Thoracic aorta (tissue), 2 donors: ENCODE measurements at places on chromosomes 11 and 22.

- no peak for DNase-seq
Measured at GRCh38 chr11:20066013-20066782, 94.1 kb downstream of the DBX1 start.

GRCh38 chr11:10499452-10499851 is 41.5 kb downstream of the RNF141 start:
- no peak for DNase-seq

DNA sequence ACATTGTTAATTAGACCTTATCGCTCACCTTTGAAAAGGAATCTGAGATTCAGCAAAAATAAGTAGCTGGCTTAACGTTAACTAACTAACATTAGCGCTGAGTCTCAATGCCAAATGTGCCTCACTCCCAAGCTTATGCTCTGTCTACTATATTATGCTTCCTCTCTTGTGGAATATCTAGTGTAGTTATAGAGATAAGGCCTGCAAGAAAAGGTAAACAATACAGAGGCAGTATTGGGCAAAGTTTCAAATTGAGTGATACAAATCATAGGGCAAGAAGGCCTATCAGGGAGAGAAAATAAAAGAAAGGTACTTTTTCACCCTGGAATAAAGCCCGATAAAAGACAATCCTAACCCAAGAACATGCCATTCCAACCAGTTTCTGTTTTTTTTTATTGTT is 61.6 kb upstream of the SLC17A6 start:
- no peak for DNase-seq

DNA sequence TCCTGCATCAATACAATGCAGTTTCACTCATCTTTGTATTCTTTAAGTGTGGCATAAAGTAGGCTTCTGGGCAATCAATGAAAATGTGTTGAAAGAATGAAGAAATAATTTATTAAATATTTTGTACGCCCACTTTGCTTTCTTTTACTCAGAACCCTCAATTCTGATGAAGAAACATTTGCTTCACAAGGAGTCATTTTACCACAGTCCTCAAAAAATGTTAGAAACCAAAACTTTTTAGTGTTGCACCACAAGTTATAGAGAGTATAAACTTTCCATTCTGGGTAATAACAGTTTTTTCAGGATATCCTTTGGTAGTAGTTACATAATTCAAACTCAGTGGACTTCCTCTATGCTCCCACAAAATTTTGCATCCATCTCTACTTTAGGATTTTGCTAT is 360.5 kb downstream of the DLG2 start:
- DNase-seq = no peak

DNA sequence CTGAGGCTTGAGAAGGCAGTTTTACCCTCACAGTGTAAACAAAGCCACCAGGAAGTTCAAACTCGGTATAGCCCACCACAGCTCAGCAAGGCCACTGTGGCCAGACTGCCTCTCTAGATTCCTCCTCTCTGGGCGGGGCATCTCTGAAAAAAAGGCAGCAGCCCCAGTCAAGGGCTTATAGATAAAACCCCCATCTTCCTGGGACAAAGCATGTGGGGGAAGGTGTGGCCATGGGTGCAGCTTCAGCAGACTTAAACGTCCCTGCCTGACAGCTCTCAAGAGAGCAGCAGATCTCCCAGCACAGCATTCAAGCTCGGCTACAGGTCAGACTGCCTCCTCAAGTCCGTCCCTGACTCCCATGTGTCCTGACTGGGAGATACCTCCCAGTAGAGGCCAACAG is 69.7 kb downstream of the TTC28 start:
- DNase-seq = no peak

DNA sequence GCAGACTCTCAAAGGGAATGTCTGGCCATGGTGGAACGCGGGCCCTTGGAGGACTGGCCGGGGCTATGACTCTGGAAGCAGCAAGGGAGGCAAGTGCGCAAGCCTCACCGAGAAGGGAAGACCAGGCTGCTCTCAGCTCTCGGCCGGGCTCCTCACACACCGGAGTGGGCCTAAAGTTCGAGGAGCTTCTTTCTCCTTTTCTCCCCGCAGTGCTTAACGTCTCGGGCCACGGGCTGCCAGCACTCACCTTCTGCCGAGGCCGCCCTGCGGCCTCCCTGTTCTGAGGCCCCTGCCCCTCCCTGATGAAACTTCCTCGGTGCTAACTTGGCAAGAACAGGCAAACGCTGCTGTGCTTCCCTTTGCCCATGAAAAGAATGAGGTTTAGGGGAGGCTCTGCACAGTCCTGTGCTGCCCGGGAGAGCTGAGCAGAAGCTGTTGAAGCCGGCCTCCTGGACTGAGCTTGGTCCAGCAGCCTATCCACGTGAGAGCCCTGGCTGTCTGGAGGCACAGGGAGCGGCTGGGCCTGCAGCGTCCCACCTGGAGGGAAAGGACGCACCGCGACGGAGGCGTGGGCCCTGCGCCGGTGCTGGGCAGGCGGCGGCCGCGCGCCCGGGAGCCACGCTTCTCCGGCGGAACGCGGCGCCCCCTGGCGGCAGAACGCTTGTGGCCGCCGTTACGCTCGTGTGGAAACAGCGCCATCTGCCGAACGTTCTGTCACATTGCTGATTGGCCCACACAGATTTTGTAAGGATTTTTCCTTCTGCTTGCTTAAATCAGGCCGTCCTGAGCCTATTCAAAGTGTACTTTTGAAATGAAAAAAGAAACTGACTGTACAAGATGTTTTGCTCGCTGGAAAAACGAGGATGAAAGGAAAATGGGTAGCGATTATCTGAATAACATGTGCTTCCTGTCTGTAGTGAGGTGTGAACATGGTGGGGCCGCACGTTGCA is 65.0 kb upstream of the TMEM45B start:
- no peak for DNase-seq

- DNase-seq = no peak
Measured at GRCh38 chr11:114168691-114169090, 109.2 kb downstream of the ZBTB16 start.

DNA sequence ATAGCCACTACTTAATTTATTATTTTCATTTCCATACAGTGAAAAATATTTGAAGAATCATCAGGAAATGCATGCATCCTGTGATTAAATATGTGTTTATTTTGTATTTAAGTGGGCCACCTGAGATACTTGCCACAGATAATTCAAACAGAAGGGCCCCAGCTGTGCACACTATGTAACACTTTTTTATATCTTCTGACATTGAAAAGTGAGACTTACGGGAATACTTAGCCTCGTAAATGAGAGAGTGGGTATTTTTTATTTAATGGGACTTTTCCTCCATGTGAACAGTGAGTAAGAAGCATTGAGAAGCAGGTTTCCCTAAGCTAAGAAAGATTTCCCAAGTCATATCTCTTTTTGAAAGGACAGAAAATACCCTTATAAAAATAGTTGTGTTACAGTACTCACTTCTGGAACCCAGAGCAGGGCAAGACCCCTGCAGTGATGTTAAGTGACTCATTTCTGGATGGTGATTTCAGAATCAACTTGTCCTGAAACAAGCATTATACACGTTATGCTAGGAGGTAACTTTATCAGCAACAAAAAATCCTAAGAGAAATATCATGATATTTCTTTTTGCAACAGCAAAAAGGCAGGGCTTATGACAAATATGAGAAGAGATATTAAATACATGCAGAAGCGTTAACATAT is 478.1 kb upstream of the CHORDC1 start:
- DNase-seq = no peak

- DNase-seq = no peak
Measured at GRCh38 chr11:7651140-7651551, 22.2 kb downstream of the CYB5R2 start.

DNA sequence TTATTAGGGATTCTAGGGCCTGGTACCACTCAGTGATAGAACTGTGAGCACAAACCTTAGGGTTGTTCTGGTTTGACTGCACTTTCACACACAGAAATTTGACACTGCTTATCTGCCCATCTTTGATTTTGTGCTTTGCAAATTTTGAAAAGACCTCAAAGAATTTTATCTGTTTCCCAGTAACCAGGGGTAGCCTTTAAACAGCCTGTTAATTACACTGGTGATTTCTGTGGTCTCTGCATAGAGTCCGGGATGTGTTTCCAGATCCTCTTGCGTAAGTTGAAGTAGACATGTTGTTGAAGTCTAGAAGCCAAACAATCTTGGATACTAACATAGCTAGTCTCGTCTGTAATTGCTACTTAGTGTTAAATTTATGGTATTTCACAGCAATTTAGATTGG is 75.3 kb downstream of the C22orf31 start:
- DNase-seq = no peak
